Stimulated activated CD8-positive, alpha-beta memory T cell treated with anti-CD3 and anti-CD28 coated beads, Interleukin-4, amount 100 ng/mL, for 1 hour (primary cell): ENCODE measurements at places on chromosomes 6 and 20.

DNA sequence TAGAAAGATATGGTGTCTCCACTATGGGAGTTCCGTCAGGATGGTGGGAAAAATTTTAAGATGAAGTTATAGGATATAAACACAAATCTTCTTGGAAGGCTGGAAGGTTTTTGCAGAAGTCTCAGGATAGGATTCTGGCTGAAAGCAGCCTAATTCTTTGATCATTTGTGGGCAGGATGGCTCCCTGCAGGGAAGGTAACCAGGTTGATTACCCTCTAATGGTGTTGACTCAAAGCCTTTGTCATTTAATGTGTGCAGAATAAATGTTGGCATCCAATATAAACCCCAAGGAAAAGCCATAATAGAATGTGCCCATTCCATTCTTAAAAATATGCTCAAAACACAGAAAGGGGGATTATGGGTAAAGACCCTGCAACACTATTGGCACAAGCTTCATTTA is 204.3 kb downstream of the EPM2A start:
- DNase-seq, result no peak

GRCh38 chr6:149153100-149153499 is 164.4 kb upstream of the TAB2 start:
- no peak for DNase-seq

DNA sequence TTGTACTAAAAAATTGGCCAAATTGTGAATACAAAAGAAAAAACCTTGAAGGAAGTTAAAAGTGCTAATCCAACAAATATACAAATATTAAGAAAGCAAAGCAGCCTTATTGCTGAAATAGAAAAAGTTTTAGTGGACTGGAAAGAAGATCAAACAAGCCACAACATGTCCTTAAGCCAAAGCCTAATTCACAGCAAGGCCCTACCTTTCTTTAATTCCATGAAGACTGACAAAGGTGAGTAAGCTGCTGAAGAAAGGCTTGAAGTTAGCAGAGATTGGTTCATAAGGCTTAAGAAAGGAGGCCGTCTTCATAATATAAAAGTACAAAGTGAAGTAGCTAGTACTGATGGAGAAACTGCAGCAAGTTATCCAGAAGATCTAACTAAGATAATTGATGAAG is 53.5 kb downstream of the TINAG start:
- no peak for DNase-seq

DNA sequence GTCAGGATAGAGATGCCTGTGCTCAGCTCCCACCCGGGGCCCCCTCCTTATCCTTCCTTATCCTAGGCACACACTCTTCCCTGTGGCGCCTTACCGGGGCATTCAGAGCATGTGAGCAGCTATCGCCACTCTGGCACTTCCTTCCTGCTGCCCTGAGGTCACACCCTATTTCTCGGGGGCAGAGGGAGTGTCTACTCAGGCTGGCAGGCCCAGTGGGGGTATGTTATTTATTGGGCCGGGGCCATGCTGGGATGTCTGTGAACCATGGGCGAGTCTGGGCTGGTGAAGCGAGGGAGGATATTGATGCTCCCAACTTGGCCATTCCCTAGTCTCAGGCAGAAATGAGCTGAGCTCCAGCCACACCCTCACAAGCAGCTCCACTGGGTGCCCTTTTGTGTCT is 3.9 kb upstream of the LY6G6D start:
- no peak for DNase-seq

GRCh38 chr6:34771727-34772126 is 14.4 kb downstream of the SNRPC start:
- DNase-seq, result no peak
